ENCODE measurements at places on chromosomes 7 and 10.

DNA sequence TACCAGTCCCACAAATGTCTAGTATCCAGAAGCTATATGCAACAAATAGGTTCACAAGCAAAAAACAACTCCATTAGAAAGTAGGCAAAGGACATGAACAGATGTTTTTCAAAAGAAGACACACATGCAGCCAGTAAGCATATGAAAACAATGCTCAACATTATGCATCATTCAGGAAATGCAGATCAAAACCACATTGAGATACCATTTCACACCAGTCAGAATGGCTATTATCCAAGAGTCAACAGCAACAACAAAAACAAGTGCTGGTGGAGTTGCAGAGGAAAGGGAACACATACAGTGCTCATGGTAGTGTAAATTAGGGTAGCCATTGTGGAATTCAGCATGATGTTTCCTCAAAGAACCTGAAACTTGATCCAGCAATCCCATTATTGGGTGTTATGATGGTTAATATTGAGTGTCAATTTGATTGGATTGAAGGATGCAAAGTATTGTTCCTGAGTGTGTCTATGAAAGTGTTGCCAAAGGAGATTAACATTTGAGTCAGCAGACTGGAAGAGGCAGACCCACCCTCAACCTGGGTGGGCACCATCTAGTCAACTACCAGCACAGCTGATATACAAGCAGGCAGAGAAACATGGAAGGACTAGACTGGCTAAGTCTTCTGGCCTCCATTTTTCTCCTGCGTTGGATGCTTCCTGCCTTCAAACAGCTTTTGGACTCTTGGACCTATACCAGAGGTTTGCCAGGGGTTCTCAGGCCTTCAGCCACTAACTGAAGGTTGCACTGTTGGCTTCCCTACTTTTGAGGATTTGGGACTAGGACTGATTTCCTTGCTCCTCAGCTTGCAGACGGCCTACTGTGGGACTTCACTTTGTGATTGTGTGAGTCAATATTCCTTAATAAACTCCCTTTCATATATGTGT, 218.4 kb upstream of the SEMA3D start:
- no peak for DNase-seq

DNA sequence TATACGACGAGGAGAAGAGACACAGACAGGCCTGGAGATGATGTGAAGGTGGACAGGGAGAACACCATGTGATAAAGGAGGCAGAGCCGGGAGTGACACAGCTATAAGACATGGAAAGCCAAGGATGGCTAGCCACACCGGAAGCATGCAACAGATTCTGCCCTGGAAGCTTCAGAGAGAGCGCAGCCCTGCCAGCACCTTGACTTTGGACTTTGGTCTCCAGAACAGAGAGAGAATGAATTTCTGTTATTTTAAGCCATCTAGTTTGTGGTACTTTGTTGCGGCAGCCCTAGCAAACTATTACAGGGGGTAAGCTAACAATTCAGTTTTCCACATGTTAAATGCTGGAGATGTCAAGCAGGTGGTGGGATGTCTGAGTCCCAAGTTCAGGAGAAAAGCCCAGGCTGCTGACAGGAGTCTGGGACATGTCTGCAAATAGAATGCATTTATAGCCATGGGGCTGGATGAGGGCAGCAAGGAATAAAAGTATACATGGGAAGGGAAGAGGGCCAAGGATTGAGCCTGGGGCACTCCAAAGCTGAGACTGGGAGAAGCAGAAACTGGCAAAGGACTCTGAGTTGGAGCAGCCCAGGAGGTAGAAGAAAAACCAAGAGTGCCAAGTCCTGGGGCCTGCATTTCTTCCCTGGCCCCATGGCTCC, 65.1 kb downstream of the ATXN7L1 start:
- DNase-seq = no peak

DNA sequence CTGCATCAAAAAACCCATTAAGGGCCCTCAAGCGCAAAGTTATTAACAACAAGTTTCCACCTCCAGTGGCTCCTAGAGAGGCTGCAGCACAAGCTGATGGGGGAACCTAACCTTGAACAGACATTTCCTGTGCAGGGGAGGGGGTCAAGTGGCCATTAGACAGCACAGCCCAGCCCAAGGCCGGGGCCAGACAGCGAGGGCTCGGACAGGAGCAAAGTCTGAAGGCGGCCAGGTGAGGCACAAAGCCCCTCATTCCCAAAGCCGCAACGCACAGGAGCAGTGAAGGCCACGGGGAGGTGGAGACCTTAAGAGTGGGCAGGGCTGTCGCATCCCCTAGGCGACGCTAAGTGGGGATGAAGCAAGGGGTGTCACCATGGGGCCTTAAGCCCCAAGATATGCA, 73.2 kb upstream of the ZNF746 start:
- no peak for DNase-seq

GRCh38 chr10:543131-543530, 146.3 kb downstream of the DIP2C start:
- no peak for DNase-seq

Measured in GM20000 (cell line).